ENCODE measurements at places on chromosomes 3 and 15.
A peak's percentile ranks its signal among the peaks of the same experiment; 100 is the strongest.

DNA sequence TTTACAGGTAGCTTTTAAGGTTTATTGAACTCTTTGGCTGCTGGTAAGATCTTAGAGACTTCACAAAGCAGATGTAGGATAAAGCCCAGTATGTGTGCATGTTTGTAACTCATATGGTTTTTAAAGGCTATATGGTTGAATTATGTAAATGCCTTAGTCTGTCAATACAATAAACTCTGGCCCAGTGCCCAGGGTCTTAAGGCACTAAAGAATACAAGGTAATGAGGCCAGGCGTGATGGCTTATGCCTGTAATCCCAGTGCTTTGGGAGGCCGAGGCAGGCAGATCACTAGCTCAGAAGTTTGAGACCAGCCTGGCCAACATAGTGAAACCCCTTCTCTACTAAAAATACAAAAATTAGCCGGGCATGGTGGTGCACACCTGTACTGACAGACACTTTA is 170.3 kb upstream of the CGNL1 start:
- no peak overlapping the region for H3K4me3 ChIP-seq
- no peak overlapping the region for H3K27ac ChIP-seq
- H3K36me3 ChIP-seq: no peaks in the 10 kb centered on the region
- no peaks in the 10 kb centered on the region for H3K27me3 ChIP-seq
- peaks cover 15% of the 10 kb centered on the region for H3K4me1 ChIP-seq

GRCh38 chr15:87935583-87935982 is 321.0 kb downstream of the NTRK3 start:
- no peak overlapping the region for H3K4me3 ChIP-seq
- no peaks in the 10 kb centered on the region for H3K27me3 ChIP-seq
- no peak overlapping the region for H3K27ac ChIP-seq
- DNase-seq: no peak

DNA sequence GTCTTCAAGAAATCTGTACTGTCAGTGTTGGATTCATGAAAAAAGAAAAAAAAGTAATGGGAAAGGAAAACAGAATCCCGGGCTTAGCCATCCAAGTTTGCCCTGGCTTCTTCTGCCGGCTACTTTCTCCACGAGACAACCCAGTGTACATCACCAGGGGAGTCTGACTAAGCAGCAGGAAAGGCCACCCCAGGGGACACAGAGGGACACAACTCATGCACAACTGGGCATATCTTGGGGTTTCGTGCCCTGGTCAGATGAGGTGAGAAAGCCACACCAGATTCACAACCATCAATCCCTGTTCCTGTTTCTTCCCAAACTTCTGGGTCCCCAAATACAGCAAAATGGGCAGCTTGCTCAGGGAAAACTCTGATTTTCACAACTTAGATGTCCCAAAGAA is 33.2 kb downstream of the ADAMTS17 start:
- H3K27me3 ChIP-seq: no peaks in the 10 kb centered on the region
- no peak overlapping the region for H3K27ac ChIP-seq
- peaks cover 17% of the 10 kb centered on the region for H3K4me1 ChIP-seq

GRCh38 chr3:116002235-116002634 is 378.9 kb downstream of the GAP43 start:
- no peak overlapping the region for H3K27ac ChIP-seq
- H3K27me3 ChIP-seq: no peaks in the 10 kb centered on the region
- peaks cover 14% of the 10 kb centered on the region for H3K4me1 ChIP-seq
- H3K4me3 ChIP-seq: no peak overlapping the region
- no peaks in the 10 kb centered on the region for H3K36me3 ChIP-seq

DNA sequence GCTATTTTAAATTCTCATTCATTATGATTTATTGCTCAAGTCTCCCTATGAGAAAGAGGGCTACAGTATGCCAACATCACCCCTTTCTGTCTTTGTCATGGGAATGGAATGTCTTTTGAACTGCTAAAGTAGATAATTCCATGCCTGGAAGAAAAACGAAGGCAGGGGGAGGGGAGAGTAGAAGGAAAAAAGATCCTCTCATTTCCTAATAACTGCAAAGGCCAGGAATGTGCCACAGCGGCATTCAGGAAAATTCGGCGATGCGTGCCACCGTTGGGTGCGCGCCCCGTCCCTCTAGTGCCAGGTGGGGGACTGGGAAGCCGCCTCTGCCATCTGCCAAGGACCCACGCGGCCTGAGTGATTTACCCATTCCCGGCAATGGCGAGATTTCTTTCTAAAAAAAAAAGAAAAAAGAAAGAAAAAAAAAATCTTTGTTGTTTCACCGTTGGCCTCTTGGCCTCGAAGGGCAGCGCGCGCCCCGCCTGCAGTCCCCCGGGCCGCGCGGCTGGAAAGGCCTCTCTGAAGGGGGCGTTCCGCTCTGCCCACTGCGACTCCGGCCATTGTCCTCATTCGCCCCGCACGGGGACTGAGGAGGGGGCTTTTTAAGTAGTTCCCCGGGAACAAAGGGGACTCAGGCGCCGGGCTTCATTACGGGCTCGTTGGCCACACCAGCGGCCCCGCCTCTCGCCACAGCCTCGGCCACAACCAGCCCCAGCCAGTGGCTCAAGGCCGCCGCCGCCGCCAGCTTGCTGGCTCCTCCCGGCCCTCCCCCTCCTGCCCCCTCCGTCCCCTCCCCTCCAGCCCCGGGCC is 54.5 kb downstream of the CPN2 start:
- peaks cover 16% of the 10 kb centered on the region for H3K27me3 ChIP-seq
- H3K27ac ChIP-seq: peak overlapping the region; percentile 91
- H3K4me1 ChIP-seq: peaks cover 53% of the 10 kb centered on the region
- peak; percentile 98 for DNase-seq
- peak overlapping the region; percentile 34 for H3K4me3 ChIP-seq
- H3K36me3 ChIP-seq: no peaks in the 10 kb centered on the region

- H3K4me1 ChIP-seq: no peaks in the 10 kb centered on the region
- no peaks in the 10 kb centered on the region for H3K27me3 ChIP-seq
- no peak overlapping the region for H3K27ac ChIP-seq
- peak; percentile 25 for DNase-seq
- no peak overlapping the region for H3K4me3 ChIP-seq
These were observed 20.9 kb upstream of the IL1RAP start for GRCh38 chr3:190492966-190493365.

DNA sequence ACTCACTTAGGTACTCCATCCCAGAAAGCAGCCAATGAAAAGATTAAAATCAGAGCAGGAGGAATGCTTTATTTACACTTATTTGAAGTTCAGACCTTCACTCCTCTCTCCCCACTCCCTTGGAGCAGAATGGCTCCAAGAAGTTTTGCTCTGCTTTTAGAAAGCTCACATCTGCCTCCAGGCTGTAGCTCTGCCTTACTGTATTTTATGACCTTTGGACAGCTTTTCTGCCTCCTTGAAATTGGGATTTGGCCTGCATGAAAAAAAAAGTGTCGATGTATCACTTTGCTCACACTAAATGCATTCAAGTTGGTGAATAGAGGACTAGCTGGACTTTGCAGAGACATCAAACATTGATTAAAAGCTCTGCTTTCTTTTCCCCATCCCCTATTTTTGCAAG is 95.3 kb downstream of the SLC9A9 start:
- peak overlapping the region; percentile 81 for H3K27ac ChIP-seq
- no peaks in the 10 kb centered on the region for H3K27me3 ChIP-seq
- peaks cover 42% of the 10 kb centered on the region for H3K4me1 ChIP-seq
- no peak overlapping the region for H3K4me3 ChIP-seq

- H3K4me1 ChIP-seq: no peaks in the 10 kb centered on the region
- H3K36me3 ChIP-seq: no peaks in the 10 kb centered on the region
- no peaks in the 10 kb centered on the region for H3K27me3 ChIP-seq
- H3K27ac ChIP-seq: no peak overlapping the region
These were observed 38.6 kb upstream of the DGKG start for GRCh38 chr3:186400662-186401061.

DNA sequence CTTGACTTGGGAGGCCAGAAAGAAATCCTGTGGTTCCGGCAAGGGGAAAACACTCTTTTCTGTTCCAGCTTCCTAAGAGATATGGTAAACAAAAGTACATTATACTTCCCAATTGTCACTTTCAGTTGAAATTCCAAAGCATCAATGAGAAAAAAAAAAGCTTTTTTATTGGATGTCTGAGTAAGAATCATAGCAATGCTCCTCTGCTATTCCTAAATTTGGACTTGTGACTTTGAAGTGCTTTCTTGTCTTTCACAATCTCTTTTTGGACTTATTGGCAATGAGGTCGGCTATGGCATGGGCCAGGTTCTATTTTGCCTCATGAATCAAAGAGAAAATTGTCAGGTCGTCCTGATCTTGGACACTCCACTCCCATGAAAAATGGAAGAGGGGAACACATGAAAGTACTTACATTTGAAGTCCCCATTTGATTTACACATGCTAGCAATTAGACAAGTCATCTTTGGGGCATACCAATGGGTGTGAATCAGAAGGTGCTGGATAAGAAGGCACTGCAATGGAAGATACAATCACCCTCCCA is 170.5 kb downstream of the GREM1 start:
- H3K27me3 ChIP-seq: no peaks in the 10 kb centered on the region
- H3K4me1 ChIP-seq: peaks cover 15% of the 10 kb centered on the region
- no peak overlapping the region for H3K27ac ChIP-seq
- no peak overlapping the region for H3K4me3 ChIP-seq

GRCh38 chr3:132180337-132180791 is 136.8 kb upstream of the ACP3 start:
- no peaks in the 10 kb centered on the region for H3K4me1 ChIP-seq
- no peaks in the 10 kb centered on the region for H3K36me3 ChIP-seq
- H3K27ac ChIP-seq: no peak overlapping the region
- DNase-seq: peak; percentile 83
- no peak overlapping the region for H3K4me3 ChIP-seq

Data from neural progenitor cell (in vitro differentiated cells).